Effector memory CD8-positive, alpha-beta T cell (primary cell): ENCODE measurements at places on chromosomes 4 and X.

DNA sequence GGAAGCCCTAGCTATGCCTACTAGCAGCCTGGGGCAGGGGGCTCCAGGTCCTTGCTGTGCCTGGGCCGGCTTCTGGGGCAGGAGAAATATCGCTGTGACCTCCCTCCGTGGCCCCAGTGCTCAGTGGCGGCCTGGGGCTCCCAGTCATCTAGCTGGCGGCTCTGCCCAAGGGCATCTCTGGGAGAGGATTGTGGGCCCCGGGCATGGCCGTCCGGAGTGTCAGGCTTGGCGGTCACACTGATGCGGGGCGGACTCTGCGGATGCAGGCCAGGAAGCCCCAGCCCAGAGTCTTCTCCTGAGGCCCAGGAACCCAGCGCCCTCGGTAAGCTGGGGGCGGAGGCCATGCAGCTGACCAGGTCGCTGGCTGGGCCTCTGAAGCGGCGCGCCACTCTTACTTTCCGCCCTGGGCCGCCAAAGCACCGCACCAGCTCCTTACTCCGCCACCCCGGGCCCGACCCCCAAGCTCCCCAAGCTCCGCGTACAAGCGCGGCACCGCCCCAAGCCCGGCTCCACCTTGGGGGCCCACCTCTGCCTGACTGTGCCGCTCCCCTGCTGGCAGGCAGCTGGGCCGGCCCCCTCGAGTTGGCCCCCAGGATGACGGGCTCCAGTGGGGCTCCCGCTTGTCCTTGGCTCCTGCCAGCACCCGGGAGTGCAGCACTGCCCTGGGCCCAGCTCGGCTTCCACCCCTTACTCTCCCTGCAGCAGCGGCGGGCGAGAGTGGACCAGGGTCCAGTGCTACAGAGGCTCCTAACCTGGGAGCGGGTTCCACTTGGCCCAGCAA is 720.0 kb downstream of the PCDH18 start:
- no peak for DNase-seq

DNA sequence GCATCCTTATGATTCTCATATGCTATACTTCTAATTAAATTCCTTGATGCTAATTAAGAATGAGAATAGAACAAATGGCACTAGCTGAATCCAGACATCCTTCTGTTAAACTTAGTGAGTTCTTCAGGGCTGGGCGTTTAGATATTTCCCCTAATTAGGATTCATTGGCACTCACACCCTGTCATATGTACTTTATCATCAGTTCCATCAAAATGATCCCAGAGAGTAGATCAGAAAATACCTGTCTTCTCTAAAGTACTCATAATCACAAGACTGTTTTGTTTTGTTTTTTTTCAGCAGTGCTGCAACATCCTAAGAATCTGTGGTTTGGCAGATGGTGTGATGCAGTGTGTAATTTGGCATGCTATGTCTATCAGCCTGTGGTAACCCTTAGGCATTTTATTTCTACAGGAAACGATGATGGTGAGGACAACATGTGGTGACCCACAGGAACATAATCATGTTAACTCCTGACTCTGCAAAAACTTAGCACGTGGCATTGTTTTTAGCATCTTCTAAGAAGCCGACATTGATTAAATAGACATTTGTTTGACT is 2528.4 kb downstream of the ARAP2 start:
- no peak for DNase-seq

DNA sequence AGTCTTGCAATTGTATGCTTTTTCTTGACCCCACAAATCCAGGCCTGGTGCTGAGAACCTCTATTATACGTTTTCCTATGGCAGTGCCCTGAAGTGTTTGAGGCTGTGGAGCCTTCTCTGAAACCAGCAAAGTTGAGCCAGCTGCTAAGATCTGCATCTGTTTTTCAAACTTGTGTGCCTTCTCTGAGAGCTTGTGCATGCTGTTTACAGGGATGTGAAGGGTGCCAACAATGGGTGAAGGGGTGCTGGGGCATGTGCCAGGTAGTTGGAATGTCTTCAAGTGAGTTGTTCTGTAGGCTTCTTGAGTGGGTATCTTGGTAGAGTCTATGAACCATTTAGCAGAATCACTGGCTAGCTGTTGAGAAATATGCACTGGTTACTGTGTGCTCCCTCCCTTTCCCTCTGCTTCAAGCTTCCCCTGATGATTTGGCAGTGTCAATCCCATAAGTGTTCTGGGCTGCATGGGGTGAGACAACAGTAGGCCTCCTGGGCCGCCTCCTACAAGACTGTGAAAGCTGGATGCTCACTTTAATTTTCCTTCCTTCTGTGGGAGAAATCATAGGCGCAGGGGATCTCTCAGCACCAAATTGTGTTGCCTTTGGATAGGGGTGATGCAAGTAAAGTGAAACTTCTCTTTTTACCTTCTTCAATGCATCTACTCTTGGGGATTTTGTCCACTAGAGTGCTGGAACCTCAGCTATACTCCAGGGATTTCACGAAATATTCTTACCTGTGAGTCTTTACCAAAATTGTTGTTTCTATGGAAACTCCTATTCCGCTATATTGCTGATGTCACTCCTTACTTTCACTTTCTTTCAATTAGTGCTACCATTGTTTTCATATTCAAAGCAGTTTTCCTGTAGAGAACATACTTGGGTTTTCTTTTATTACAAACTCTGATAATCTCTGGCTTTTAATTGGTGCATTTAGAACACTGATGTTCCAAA is 30.0 kb downstream of the ITM2A start:
- DNase-seq = no peak

- no peak for DNase-seq
Observed at GRCh38 chrX:111071542-111072277, 24.3 kb upstream of the PAK3 start.

- no peak for DNase-seq
Observed at GRCh38 chr4:121077496-121077895, 5.2 kb upstream of the NDNF start.

DNA sequence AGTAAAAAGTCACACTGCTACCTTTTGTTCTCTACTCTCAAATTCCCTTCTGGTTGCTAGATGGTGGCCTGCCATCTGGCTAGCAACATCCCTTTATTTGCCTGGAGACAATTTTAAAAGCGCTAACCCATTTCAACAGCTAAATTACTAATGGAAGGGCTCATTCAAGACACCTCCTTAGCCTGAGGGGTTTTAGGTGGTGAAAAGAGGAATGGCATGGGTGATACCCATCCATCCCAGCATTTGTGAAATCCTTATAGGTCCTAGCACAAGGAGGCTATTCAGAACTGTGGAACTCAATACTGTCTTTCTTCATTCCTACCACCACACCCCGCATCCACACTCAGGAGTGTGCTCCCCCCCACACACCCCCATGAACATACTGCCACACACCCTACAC is 33.5 kb downstream of the ARHGEF9 start:
- no peak for DNase-seq

- DNase-seq = no peak
Observed at GRCh38 chr4:79653871-79654270, 245.8 kb upstream of the GK2 start.

DNA sequence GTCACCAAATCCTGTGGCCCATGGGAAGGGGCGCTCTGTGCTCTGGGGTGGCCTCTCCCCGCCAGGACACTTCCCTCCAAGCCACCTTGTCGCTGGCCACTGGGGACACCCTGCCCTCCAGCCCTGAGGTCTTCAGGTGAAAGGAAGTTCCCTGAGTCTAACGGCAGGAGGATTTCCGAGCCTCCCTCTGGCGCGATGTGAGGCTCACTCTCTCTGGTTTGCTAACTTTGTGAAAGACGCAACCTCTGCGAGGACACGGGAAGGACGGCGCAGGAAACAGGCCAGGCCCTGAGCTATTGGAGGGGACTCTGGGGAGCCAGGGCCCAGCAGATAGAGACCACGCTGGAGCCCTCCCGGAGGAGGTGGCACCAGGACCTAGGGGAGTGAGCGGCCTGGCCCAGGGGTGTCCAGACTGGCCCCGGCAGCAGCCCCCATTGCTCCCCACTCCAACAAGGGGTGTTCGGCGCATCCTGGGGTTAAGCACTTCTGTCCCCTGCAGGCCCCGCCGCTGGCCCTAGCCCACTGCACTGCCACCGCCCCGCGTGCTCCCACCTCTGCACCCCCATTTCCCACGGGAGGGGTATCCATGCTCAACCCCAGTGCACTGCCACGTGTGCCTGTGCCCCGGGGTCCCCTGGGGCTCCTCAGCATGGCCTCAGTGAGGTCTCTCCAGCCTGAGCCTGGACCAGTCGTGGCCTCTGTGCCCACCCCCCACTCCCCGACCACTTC is 72.2 kb upstream of the MXD4 start:
- DNase-seq = no peak

DNA sequence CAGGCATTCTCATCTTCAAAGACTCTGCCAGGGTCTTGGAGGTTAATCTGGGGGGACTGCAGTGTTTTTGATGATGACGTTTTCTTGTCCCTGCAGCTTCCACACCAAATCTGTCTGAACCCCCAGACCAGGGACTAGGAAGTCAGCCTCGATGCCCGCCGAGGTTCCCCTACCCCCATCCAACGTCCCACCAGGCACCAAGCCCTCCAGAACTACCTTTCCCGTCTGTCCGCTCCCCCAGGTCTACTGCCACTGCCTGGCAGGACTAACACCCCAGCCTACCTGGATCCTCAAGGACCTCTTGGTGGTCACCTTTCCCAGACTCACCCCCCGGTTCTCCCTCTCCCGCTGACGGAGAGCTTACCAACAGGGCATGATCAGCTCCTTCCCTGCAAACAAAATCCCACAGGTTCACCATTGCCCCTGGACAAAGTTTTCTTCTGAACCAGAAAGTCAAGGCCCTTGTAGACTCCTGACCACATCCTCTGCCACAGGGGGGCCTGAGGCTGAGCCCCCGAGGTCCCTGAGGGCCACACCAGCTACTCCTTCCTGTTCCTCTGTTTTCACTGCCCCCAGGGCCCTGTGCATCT is 40.9 kb downstream of the HMX1 start:
- DNase-seq = no peak

DNA sequence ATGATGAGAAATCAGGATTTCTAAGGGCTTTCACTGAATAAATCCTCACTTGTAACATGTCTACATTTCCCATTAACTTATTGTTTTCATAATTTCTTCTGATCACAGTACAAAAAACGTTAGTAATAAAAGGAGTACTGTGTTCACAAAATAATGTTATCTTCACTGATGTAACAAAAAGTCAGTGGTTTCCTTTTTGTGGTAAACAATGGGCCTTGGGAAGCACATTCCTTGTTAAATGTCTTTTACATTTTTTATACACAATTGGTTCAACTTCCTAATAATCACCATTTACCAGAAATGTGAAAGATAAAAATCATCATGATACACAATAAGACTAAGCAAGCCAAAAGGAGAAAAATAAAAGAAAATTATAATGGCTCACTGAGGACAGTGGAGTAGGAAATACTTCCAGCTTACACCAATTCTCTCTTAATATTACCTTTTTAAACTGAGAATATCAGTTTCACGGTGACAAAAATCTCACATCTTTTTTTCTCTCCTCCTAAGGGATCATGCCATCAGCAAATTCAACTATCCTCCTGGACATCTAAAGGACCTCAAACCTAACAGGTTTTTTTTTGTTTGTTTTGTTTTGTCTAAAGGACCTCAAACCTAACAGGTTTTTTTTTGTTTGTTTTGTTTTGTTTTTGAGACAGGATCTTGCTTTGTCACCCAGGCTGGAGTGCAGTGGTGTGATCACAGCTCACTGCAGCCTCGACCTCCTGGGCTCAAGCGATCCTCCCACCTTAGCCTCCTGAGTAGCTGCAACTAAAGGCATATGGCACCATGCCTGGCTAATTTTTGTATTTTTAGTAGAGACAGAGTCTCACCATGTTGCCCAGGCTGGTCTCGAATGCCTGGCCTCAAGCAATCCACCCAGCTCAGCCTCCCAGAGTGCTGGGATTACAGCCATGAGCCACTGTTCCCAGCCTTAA is 57.3 kb downstream of the FRYL start:
- no peak for DNase-seq
